HFFc6 (cell line): ENCODE measurements at places on chromosomes 6 and 20.

GRCh38 chr6:16097382-16098171, 31.3 kb upstream of the MYLIP start:
- DNase-seq: no peak

DNA sequence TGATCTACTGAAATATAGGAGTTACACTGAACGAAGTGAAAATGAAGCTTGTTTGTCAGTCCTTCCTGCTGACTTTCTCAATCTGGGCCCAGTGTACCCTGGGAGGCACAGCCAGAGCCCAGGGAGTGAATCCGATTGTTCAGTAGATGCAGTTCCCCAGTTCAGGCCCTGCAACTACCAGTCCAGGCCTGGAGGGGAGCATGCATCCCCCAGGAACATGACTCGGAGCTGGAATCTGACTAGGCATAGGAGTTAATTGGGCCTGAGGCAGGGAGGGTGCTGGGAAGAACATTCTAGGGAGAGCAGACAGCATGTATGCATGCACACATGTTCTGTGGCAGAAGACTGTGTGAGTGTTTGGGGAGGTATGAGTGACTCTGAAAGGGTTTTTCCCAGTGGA, 42.1 kb downstream of the PHACTR3 start:
- no peak for DNase-seq

DNA sequence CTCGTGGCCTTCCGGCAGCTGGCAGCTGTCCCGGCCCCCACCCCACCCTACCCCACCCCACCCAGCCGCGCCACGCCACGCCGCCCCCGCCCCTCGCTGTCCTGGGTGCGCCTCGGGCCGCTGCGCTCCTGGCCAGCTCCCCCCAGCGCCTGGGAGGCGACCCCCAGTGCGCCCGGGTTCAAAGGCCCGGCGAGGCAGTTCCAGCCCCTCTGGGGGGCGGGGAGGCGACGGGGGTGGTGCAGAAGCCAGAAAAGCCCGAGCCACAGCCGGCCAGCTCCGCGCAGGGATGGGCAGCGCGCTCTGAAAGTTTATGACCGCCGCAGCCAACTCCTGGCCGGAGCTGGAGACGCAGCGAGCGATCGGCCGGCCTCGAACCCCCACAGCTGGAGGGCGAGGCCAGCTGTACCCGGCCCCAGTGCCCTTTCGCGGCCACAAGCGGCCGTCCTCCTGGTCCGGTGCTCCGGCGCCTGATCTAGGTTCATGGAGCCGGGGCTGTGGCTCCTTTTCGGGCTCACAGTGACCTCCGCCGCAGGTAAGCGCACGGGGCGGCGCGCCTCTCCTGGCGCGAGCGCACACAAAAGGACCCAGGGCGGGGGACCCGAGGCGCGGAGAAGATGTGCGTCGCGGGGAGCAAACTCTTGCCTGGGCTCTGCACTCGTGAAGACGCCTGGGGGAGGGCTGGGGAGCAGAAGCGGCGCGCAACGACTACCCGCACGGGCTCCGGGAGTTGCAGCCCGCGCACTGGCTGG, at the start of gene EDN3:
TSS of gene EDN3 (plus strand) at position 279 of the 749 bp plus-strand sequence. CDS start at position 481, 202 bp downstream.
- DNase-seq: no peak

DNA sequence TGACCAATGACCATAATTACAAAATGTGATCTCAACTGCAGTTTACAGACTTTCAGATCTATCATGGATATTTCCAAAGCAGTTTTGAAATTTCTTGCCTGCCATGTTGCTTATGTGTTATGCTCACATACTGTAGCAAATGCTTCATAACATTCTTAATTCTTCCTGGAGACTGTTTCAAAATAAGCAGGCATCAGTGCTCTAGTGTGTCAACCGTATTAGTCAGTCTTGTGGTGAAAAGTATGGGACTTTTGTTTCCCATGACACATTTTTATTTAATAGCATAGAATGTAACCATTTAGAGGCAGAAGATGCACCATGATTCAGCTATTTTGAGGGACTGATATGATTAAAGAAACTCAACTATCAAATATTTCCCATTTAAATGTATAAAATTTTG, 1.7 kb downstream of the POPDC3 start:
- peak; percentile 96 for DNase-seq

DNA sequence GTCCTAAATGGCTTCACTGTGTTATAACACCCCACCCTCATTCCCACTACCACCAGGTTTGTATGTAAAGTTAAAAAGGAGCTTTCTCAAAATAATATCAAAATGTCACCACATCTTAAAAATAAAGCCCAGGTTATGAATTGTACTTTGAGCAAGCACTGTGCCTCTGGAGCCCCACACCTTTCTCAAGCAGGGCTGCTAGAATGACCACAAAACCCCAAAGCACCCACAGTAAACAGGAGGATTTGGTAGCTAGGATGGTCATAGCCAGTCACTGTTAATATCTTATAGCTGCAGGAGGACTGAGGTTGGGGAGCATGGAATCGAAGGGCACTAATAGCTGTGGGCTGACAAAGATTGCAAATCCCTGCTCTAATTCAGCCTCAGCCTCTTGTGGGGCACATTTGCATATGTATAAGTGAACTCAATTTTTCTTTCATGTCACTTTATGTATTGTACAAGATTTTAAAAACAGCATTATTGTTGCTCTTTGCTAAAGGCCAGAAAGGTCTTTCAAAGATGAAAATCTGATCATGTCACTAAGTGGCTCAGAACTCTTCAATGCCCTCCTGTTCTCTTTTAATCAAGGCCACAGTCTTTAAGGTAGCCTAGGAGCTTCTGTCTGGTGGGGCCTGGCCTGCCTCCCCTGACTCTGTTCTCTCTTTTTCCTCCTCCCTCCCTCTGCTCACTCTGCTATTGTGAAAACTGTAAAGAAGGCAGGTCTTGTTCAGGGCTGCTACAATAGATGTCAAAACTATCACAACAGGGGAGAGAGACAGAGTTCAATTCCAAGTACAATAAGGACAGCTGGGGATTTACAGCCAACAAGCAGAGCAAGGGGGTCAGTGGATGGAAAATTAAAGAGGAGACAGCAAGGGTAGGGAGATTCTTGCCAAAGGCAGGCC, 101.6 kb downstream of the TMEM200A start:
- no peak for DNase-seq

- DNase-seq: no peak
Observed at GRCh38 chr20:63176034-63176426, 39.9 kb downstream of the YTHDF1 start.

GRCh38 chr6:1850121-1850839, 240.6 kb downstream of the FOXC1 start:
- DNase-seq: no peak

DNA sequence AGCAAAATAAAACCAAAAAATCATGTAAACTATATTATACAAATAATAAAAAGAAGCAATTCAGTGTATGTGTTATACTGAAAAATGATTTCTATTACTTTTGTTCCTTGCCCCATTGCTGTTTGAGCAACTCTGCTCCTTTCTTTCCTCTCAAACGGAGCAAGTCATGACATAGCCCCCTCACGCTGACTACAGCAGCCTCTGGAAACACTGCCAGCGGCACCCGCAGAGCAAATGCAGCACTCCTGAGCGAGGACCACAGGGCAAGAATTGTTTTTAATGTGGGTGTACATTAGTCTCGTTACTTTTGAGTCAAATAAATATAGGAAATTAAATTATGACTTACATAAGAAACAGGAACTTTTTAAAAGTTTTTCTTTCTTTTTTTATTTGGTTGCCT, 350.1 kb upstream of the HSF2 start:
- DNase-seq: no peak

- no peak for DNase-seq
Observed at GRCh38 chr20:34396408-34396807, 33.3 kb downstream of the ITCH start.

DNA sequence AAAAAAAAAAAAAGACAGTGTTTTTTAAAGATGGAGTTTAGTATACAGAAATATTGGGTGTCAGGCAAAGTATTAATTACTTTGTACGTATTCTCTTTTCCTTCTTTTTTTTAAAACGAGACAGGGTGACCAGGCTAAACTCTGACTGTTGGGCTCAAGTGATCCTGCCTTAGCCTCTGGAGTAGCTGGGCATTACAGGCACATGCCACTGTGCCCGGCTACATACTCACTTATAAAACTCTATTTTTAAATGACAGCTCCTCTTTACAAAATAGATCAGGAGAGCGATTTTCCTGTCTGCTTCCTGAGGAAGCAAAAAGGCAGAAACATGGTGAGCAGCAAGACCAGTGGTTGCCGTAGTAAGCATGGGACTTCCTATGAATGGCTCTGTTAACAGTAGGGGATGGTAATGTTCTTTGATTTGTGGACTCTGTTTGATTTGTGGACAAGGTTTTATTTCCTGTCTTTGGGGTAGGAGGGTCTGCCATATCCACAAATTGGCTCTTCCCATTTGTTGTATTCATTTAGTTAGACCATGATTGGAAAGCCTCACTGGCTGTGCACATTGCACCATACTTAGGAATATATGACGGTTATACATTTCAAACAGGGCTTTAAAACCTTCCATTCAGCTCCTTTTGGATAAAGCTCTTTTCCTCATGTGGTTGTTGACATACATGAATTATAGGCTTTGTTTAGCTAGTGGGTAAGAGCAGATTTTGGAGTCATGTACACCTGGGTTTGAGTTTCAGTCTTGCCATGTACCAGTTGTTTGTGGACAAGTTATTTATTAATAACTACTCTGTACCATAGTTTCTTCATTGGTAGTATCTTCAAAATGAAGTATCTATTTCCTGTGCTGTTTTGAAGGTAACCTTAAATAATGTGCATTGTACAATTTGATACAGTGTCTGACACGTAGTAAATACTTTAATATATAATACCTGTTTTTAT, 45.1 kb downstream of the PTPRA start:
- DNase-seq: no peak

- DNase-seq: no peak
Observed at GRCh38 chr6:12269110-12269509, 21.1 kb upstream of the EDN1 start.

GRCh38 chr20:34365765-34366213, 2.7 kb downstream of the ITCH start:
- DNase-seq: no peak

- DNase-seq: no peak
Observed at GRCh38 chr20:11502061-11502460, 415.6 kb upstream of the BTBD3 start.

GRCh38 chr20:371755-372542, 8.6 kb upstream of the TRIB3 start:
- peak; percentile 69 for DNase-seq

- DNase-seq: no peak
Observed at GRCh38 chr6:91442342-91442741, 855.5 kb upstream of the MAP3K7 start.

DNA sequence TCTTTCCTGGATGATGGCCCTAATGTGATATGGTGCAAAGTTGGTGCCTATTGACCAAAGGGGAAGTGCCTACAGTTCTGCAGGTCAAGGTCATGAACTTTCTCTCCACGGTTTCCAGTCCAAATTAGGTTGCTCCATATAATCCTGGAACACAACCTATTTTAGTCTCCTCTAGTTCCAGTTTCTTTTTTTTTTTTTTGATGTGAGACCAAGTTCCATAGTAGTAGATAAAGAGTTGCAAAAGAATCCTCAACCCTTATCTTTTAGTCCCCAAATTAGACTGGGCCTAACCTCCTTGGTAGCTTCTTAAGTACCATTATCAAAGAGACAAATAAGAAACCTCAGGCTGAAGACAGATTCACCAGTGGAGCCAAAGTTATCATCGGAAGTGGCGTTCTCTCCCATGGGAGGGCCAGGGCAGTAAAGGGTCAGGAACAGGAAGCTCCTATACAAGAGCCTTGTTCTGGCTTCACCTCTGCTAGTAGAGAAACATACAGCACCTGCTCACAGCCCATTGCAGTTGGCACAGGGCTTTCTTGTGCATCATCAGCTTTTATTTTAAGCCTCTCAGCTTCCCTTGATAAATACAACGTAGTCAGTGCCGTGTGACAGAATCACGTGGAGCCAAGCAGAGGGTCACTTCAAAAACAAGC, 132.2 kb upstream of the RREB1 start:
- DNase-seq: no peak

DNA sequence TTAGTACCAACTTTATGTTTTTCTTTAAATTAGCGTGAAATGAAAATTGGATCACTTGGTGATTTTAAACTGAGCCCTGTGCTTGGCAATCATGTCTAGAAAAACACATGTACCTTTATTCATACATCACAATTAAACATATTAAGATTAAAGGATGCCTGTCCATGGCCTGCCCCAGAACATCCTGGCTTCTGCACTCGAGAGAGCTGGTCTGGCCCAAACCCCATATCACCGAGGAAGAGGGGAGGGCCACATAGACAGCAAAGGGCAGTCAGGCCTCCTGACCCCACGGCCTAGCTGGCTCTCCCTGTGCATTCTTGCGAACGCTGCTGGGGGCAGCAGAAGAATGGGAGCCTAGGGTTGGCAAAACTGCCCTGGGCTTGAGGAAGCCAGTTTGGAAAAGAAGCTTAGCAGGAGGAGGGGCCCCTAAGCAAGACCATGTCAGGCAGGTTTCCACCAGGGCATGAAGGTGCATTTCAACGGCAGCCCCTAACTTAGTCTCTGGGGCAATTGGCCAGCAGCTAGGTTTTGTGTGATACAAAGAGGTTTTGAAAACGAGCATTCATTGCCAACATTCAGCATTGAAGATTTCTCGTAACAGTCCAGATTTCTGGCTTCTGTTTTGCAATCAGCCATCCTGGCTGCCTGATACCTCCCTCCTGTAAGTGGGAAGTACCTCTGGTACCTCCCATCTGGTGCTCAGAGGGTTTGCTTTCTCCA, 8.6 kb downstream of the BPIFB3 start:
- DNase-seq: no peak

DNA sequence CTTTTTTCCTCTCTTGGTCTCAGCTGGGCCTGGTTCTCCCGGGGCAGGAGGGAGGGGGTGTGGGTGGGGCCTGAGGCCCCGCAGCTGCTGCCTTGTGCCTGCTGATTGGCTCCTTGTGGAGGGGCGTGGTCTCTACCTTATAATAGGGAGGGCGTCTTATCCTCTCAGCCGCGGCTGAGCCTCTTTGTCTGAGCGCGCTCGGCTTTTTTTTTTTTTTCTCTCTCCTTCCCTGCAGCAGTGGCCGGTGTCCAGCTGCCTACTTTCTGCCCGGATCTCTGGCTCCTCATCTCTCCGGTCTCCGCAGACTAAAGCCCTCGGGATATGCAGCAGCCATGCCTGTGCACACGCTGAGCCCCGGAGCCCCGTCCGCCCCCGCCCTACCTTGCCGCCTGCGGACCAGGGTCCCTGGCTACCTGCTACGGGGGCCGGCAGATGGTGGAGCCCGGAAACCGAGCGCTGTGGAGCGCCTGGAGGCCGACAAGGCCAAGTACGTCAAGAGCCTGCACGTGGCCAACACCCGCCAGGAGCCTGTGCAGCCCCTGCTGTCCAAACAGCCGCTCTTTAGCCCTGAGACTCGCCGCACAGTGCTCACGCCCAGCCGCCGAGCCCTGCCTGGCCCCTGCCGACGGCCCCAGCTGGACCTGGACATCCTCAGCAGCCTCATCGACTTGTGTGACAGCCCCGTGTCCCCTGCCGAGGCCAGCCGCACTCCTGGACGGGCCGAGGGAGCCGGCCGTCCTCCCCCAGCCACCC, 11.1 kb downstream of the FAM110A start:
- peak; percentile 78 for DNase-seq

- no peak for DNase-seq
Observed at GRCh38 chr6:93079061-93079460, 340.3 kb downstream of the EPHA7 start.
